Suprapubic skin (tissue), 4 donors: ENCODE measurements at places on chromosomes 1 and 21. TPM values are rescaled to one million over a fixed set of nuclear protein-coding genes. Genes with fewer than 3 reads are reported as not detected.

- peak; percentile 84 for DNase-seq
Observed at GRCh38 chr21:33266050-33266788, at the start of gene IL10RB. Gene IL10RB (plus strand): TSS chr21:33266367. CDS start chr21:33266466, 99 bp downstream.

- peak; percentile 60 for DNase-seq
Observed at GRCh38 chr1:212452323-212453155, 19.8 kb downstream of the NENF start.

DNA sequence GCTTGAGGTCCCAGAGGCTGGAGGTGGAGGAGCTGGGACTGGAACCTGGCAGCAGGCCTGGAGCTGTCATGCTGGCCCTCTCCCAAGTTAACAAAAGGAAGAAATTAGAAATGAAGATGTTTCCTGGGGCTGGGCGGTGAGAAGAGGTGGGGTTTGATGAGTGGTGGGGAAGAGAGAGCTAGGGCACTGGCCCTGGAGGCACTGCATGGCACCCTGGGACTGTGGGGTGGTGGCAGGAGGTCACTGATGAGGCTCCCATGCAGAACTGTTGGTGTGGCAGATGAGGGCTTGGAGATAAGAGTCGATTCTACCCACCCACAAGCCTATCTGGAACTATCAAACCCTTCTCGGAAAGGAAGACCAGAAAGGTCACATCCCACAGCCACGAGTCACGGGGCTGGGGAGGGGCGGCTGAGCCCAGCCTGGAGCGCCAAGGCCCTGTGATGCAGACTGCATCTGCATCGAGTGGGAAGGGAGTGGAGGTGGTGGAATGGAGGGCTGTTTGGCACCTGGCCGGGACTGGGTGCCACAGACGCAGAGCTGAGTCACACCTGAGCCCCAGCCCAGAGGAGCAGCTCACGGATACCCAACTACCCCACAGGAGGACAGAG lies 29.4 kb downstream of the MRPL37 start:
- no peak for DNase-seq

DNA sequence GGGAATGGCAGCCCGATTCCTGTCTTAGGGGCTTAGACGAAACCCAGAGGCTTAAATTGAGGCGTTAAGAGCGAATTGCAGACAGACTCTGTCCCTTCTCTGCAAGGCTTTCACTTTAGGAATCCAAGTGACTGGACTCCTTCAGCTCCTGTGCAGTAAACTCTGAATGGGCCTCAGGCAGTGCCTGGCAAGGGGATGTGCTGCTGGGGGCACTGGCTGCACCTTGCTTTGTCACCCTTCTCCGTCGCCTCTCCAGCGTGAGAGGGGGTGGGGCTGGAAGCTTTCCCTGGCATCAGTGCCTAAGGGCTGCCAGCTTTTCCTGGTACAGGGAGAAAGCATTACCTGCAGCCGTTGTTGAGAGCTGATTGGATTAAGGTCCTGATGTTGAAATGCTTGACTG lies 39.9 kb upstream of the NFASC start:
- DNase-seq: no peak

- no peak for DNase-seq
Observed at GRCh38 chr21:26116456-26117011, 54.0 kb downstream of the APP start.

- no peak for DNase-seq
Observed at GRCh38 chr1:53946252-53947171, at the start of gene LRRC42. Gene LRRC42 (plus strand): TSS chr1:53946350. CDS start chr1:53952000, 5,650 bp downstream.

GRCh38 chr1:39408641-39409054 lies 82.8 kb upstream of the BMP8A start:
- peak; percentile 96 for DNase-seq

GRCh38 chr1:154735061-154735803 lies 127.2 kb upstream of the ADAR start:
- no peak for DNase-seq

- no peak for DNase-seq
Observed at GRCh38 chr1:241156231-241156965, 200.6 kb downstream of the RGS7 start.

GRCh38 chr1:175218786-175219434 lies 26.3 kb upstream of the KIAA0040 start:
- no peak for DNase-seq

DNA sequence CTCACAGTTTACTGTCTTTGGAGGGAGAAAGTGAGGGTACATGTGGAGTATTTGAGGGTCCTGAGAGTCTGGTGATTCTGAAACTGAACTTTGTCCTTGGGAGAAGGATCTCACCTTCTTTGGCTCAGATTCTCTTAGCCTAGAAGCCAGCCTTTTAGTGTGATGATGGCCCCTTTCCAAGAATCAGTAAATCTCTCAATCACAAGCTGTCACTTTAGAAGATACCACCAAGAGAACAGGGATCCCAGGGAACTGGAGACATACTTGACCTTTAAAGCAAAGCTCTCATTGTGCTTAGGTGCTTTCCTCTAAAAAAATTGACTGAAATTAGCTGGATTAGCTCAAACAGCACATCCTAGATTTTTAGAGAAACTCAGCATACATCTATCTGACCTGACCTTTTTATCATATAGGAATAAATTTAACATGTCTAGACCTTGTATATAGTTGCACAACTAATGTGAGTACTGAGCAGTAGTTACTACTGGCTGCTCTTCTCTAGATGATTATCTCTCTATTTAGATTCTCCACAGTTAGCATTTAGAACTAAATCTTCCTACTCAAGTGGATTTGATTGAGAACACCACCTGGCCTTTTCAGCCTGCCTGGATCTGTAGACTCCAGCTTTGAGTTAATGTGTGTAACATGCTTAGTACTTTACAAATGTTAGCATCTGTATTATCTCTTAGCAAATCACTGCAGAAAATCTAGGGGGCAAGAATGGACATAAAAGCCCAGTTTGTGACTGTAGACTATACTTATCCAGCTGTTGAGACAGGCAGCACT lies 157.7 kb downstream of the MAST2 start:
- DNase-seq: no peak

DNA sequence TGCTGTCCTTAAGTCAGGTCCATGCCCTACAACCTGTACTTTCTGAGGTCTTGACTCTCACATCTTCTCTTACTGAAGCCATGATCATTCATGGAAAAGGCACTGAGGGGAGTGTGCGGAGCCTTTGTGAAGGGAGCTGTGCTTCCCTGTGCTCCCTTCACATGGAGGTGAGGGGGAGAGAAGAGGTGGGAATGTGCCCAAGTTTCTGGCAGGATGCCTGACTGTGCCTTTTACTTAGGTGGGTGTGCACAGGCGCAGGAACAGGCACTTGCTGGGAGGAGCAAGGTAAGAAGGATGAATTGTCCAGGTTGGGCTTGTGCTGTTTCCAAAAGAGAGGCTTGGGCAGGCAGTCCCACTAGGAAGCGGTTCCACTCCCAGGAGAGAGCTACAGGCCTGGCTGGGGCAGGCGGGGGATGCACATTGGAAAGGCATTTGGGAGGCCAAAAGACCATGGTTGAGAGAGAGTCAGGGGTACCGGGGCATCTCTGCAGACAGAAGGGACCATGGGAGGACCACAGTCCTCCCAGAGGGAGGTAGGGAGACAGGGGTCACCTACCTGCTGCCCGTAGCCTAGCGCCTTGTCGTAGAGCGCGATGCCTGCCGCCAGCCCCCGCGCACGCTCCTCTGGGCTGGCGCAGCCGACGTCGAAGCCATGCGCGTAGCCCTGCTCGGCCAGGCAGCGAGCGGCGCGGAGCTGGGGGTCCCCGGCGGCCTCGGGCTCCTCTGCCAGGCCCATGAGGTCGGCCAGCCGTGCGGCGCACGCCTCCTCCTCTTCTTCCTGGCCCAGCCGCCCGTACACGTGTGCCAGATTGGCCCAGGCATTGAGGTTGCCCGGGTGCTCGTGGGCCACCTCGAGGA lies 853 bp downstream of the TTC22 start:
- peak; percentile 53 for DNase-seq

DNA sequence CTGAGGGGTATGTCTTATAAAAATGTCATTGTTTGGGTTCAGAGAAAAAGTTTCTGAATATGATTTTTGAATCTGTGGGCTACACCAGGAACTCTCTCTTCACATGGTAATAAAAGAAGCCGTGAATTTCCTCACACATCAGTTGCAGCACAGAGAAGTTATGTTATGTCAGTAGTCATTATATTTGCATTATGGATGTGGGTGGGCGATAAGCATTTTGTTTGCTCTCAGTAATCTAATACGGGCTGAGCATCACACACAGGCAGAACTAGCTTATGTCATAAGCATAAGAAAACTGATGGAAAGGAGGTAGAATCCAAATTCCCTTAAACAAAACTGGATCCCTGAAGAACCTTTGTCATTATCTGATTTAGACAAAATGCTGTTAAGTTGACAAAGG lies 70.8 kb downstream of the PRDM2 start:
- DNase-seq: no peak

- no peak for DNase-seq
Observed at GRCh38 chr21:36478207-36478701, 1.7 kb downstream of the CLDN14 start.

GRCh38 chr1:64933296-64934070 lies 32.9 kb downstream of the JAK1 start:
- DNase-seq: no peak

GLIS1 gene
- total RNA-seq: 0.62 TPM

KCNA3 gene
- 1.4 TPM for total RNA-seq

PEX11B gene
- total RNA-seq: 26.2 TPM

NBPF12 gene
- 42.4 TPM for total RNA-seq

TOR1AIP2 gene
- 91.5 TPM for total RNA-seq

LCE6A gene
- total RNA-seq: 95.6 TPM

KCNE1 gene
- total RNA-seq: 1.7 TPM

OXCT2 gene
- 0.64 TPM for total RNA-seq
